ENCODE measurements at places on chromosomes 6 and 20.

- no peak overlapping the region for H3K4me3 ChIP-seq
- H3K27ac ChIP-seq: no peak overlapping the region
- H3K27me3 ChIP-seq: no peaks in the 10 kb centered on the region
- no peaks in the 10 kb centered on the region for H3K36me3 ChIP-seq
- no peaks in the 10 kb centered on the region for H3K4me1 ChIP-seq
- DNase-seq: peak; percentile 34
These were observed 78.2 kb upstream of the NXT1 start for GRCh38 chr20:23272176-23273029.

DNA sequence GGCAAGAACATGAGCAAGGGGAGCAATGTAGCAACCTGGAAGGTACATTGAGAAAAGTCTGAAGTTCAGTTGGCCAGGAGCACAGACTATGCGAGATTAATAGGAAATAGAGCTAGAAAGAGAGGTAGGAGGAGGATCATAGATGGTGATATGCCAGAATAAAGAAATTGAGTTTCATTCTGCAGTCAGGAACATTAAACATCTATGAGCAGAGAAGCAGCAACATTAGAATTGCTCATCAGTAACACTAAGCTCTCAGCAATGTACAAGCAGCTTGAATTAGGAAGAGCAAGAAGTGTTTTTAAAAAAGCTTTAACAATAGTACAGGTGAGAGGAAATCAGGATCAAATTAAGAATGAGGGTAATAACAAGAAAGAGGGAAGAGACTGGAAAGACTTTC is 467.9 kb downstream of the PHF3 start:
- no peaks in the 10 kb centered on the region for H3K36me3 ChIP-seq
- H3K27ac ChIP-seq: no peak overlapping the region

GRCh38 chr6:160519603-160520042 is 144.5 kb downstream of the LPA start:
- DNase-seq: no peak
- no peaks in the 10 kb centered on the region for H3K36me3 ChIP-seq
- peaks cover 11% of the 10 kb centered on the region for H3K4me1 ChIP-seq
- H3K27ac ChIP-seq: peak overlapping the region; percentile 79
- peak overlapping the region; percentile 95 for H3K4me3 ChIP-seq
- H3K27me3 ChIP-seq: no peaks in the 10 kb centered on the region

DNA sequence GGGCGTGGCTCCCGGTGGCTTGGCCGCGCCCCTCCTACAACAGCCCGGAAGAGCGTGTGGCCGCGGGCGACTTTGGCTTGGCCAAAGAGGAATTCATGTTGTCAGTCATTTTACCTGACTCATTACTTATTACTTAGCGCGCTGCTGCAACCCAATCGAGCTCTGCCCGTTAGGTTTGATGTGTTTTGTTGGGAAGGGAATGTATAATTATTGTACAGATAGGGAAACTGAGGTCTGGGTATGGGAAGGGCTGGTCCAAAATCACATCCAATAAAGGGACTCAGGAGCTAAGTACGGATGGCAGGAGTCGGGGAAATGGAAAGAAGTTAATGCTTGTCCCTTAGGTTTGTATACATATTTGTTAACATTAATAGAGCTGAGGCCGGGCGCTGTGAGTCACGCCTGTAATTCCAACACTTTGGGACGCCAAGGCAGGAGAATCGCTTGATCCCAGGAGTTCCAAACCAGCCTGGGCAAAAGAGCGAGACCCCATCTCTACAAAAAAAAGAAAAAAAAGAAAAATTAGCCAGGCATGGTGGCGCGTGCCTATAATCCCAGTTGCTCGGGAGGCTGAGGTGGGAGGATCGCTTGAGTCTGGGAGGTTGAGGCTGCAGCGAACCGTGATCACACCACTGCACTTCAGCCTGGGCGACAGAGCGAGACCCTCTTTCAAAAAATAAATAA is 639 bp upstream of the ZNF335 start:
- no peaks in the 10 kb centered on the region for H3K27me3 ChIP-seq
- DNase-seq: peak; percentile 67
- peaks cover 24% of the 10 kb centered on the region for H3K4me1 ChIP-seq
- H3K36me3 ChIP-seq: peaks cover 18% of the 10 kb centered on the region
- H3K27ac ChIP-seq: peak overlapping the region; percentile 99

DNA sequence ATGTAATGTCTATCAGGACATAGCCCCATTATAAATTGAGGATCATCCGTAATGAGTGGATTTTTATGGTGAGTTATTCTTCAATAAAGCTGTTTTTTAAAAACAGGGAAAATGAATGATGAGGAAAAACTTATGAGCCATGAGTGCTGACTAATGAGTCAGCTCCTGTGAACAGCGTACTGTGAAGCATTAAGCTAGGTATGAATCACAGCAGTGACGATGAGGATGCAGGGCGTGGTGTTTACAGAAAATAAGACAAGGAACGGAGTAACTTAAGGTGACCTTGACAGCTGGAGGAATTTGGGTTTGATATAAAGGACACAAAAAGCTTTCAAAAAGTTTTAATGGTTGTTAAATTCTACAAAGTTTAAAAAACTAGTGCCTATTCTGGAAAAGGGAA is 96.3 kb downstream of the FOXF2 start:
- H3K27ac ChIP-seq: no peak overlapping the region
- no peak overlapping the region for H3K4me3 ChIP-seq
- no peaks in the 10 kb centered on the region for H3K4me1 ChIP-seq
- DNase-seq: no peak
- H3K36me3 ChIP-seq: no peaks in the 10 kb centered on the region
- H3K27me3 ChIP-seq: no peaks in the 10 kb centered on the region

GRCh38 chr6:108734271-108734922 is 113.8 kb upstream of the ARMC2 start:
- H3K4me3 ChIP-seq: no peak overlapping the region
- no peaks in the 10 kb centered on the region for H3K27me3 ChIP-seq
- DNase-seq: peak; percentile 15
- no peaks in the 10 kb centered on the region for H3K36me3 ChIP-seq
- H3K4me1 ChIP-seq: peaks cover 39% of the 10 kb centered on the region

DNA sequence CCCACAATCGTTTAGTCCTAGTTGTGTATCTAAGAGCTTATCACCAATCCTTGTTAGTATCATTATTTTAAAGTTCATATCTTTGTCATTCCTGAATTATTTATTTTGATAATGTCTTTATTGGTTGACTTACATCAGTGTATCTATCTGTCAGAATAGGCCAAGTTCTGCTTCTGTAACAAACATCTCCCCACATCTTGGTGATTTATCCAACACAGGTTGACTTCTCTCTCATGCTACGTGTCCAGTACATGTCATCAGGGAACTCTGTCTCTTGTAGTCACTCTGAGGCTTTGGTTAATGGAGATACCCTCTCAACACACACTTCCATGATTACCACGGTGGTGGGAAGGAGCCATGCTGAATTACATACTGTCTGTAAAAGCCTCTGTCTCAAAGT is 38.4 kb downstream of the BANF2 start:
- H3K36me3 ChIP-seq: no peaks in the 10 kb centered on the region
- H3K4me1 ChIP-seq: no peaks in the 10 kb centered on the region
- no peaks in the 10 kb centered on the region for H3K27me3 ChIP-seq
- H3K4me3 ChIP-seq: no peak overlapping the region
- DNase-seq: no peak

DNA sequence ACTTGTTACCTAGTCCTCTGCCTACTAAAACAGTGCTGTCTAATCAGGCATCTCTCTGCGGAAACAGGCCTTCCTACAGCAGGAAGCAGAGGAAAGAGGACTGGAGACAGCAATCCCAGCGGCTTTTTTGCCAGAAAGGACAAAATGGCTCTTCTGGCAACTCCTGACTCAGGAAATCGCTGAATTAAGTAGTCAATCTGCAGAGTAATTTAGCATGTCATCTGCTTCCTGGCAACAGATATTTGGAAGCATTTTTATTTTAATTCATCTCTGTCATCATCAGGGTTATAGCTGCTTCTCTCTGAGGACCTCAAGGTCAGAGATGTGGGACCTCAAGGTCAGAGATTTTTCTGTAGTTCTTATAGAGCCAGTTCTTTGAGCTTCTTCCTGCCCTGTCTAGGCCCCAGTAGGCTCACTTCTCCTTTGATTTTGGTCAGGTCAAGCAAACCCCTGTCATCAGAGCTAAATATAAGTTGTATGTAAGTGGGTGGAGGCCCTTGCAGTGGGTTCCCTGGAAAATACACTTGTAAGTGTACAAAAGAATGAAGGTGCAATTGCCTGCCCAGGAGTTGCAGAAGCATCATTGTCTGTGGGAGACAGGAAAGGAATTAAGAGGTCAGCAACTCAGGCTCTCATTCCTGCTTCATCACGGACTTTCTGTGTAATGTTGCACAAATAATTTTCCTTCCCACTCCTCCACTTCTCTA is 229.4 kb downstream of the ALDH8A1 start:
- H3K4me1 ChIP-seq: peaks cover 50% of the 10 kb centered on the region
- no peak for DNase-seq
- H3K36me3 ChIP-seq: no peaks in the 10 kb centered on the region
- H3K27me3 ChIP-seq: no peaks in the 10 kb centered on the region

- no peaks in the 10 kb centered on the region for H3K36me3 ChIP-seq
- no peaks in the 10 kb centered on the region for H3K4me1 ChIP-seq
- DNase-seq: no peak
- H3K27ac ChIP-seq: no peak overlapping the region
These were observed 915.0 kb downstream of the KIF16B start for GRCh38 chr20:15658295-15658694.

DNA sequence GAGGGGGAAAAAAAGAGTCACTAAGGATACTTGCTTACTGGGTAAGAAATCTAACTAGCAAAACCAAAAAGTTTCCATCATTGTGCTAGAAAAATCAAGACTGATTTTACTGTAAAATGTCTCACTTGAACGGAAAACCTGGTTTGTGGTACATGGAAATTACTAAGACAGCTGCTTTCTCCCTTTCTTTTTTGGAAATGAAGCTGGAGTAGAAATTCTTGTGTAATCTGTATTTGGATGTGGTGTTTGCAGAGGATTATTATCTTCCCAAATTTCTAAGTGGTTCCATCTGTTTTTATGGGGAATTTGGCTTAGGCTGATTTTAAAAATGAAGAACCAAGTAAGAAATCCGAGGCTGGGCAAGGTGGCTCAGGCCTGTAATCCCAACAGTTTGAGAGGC is 20.4 kb downstream of the EPB41L2 start:
- H3K27ac ChIP-seq: no peak overlapping the region
- H3K36me3 ChIP-seq: no peaks in the 10 kb centered on the region
- peaks cover 12% of the 10 kb centered on the region for H3K4me1 ChIP-seq
- H3K4me3 ChIP-seq: no peak overlapping the region

- DNase-seq: no peak
- H3K4me3 ChIP-seq: no peak overlapping the region
- H3K27me3 ChIP-seq: no peaks in the 10 kb centered on the region
These were observed 568.0 kb downstream of the KIF16B start for GRCh38 chr20:16005021-16005914.

DNA sequence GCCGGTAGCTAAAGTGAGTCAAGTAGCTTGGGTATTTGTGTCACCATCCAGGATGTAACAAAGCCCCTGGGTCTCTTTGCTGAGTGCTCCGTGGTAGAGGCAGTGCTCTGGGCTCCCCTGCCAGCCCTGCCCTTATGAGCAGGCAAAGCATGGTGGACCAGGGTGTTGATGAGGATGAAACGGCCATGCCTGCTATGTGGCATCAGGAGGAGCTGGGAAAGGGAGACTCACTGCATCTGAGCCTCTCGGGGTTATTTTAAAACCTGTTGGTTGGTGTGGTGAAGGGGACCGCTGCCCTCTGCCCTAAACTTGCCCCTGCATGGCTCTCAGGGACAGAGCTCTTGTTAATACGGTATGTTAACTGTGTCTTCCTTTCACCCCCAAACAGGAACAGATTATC is 143.1 kb downstream of the DTNBP1 start:
- H3K27ac ChIP-seq: no peak overlapping the region
- H3K36me3 ChIP-seq: peaks cover 83% of the 10 kb centered on the region
- H3K4me1 ChIP-seq: peaks cover 18% of the 10 kb centered on the region
- H3K27me3 ChIP-seq: no peaks in the 10 kb centered on the region

- no peaks in the 10 kb centered on the region for H3K27me3 ChIP-seq
- no peaks in the 10 kb centered on the region for H3K36me3 ChIP-seq
- no peak overlapping the region for H3K4me3 ChIP-seq
- no peaks in the 10 kb centered on the region for H3K4me1 ChIP-seq
- DNase-seq: no peak
- no peak overlapping the region for H3K27ac ChIP-seq
These were observed 13.6 kb downstream of the TXLNB start for GRCh38 chr6:139278190-139278589.

DNA sequence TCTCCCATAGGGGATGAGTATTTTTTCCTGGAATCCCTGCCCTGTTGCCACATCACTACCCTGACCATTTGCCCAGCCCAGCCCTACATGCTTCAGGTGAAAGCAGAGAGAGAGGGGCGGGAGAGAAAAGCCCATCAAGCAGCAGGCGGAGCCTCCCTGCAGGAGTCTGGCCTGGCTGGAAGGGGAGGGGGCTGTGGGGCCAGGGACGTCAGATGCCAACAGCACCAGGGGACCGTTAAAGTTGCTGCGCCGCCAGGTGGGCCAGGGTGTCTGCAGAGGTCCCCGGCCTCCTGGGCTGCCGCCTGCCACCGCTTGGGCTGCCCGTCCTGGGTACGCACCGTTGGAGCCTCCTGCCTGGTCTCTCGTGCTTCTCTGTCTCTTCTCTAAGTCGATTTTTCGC is 757 bp upstream of the R3HDML start:
- H3K4me1 ChIP-seq: no peaks in the 10 kb centered on the region
- peaks cover 35% of the 10 kb centered on the region for H3K27me3 ChIP-seq
- DNase-seq: no peak

- no peak overlapping the region for H3K4me3 ChIP-seq
- no peak for DNase-seq
- no peaks in the 10 kb centered on the region for H3K4me1 ChIP-seq
- no peaks in the 10 kb centered on the region for H3K27me3 ChIP-seq
- H3K36me3 ChIP-seq: no peaks in the 10 kb centered on the region
- H3K27ac ChIP-seq: no peak overlapping the region
These were observed 587.2 kb downstream of the PRKN start for GRCh38 chr6:162140251-162140852.

DNA sequence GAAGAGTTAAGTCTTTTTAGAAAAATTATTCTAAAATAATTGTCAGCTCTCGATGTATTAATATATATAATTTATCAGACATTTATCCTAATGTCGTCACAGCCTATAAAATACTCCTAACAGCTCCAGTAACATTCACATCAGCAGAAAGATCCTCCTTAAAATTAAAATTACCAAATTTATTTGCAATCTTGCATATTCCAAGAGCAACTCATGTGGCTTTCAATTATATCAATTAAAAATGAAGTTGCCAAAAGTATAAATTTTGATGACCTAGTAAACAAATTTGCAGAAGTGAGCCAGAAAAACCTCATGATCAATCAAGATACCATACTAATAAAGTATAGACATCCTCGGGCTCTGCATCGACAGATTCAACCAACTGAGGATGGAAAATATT is 60.2 kb downstream of the IL20RA start:
- H3K27ac ChIP-seq: no peak overlapping the region
- H3K27me3 ChIP-seq: no peaks in the 10 kb centered on the region
- no peak for DNase-seq
- peaks cover 31% of the 10 kb centered on the region for H3K4me1 ChIP-seq
- H3K36me3 ChIP-seq: no peaks in the 10 kb centered on the region

- DNase-seq: no peak
- H3K27me3 ChIP-seq: peaks cover 70% of the 10 kb centered on the region
- no peaks in the 10 kb centered on the region for H3K36me3 ChIP-seq
- H3K27ac ChIP-seq: no peak overlapping the region
- no peak overlapping the region for H3K4me3 ChIP-seq
These were observed 4.8 kb upstream of the TRIM40 start for GRCh38 chr6:30130887-30131862.

GRCh38 chr20:32995802-32996201 is 8.4 kb downstream of the SUN5 start:
- no peak for DNase-seq
- no peaks in the 10 kb centered on the region for H3K4me1 ChIP-seq
- no peak overlapping the region for H3K27ac ChIP-seq
- H3K27me3 ChIP-seq: peaks cover 5% of the 10 kb centered on the region
- H3K4me3 ChIP-seq: no peak overlapping the region

GRCh38 chr20:39676241-39676640 is 714.1 kb downstream of the DHX35 start:
- no peaks in the 10 kb centered on the region for H3K27me3 ChIP-seq
- H3K4me3 ChIP-seq: no peak overlapping the region
- H3K4me1 ChIP-seq: peaks cover under 1% of the 10 kb centered on the region
- H3K27ac ChIP-seq: no peak overlapping the region
